Astrocyte (in vitro differentiated cells and primary cell): ENCODE measurements at places on chromosomes 13 and 19.

GRCh38 chr19:873561-874041, 14.1 kb downstream of the CFD start:
- no peak overlapping the region for H3K27ac ChIP-seq
- H3K4me1 ChIP-seq, result peaks cover 18% of the 10 kb centered on the region
- DNase-seq, result no peak
- no peak overlapping the region for H3K4me3 ChIP-seq

- no peaks in the 10 kb centered on the region for H3K4me1 ChIP-seq
- H3K36me3 ChIP-seq, result no peaks in the 10 kb centered on the region
- DNase-seq, result peak; percentile 64
Observed at GRCh38 chr13:73782450-73783449, 351.5 kb downstream of the KLF12 start.

- no peak overlapping the region for H3K4me3 ChIP-seq
- peak; percentile 16 for DNase-seq
- no peak overlapping the region for H3K27ac ChIP-seq
- H3K4me1 ChIP-seq, result peaks cover 3% of the 10 kb centered on the region
- no peaks in the 10 kb centered on the region for H3K27me3 ChIP-seq
- peaks cover 3% of the 10 kb centered on the region for H3K36me3 ChIP-seq
Observed at GRCh38 chr19:40578442-40578908, 1.8 kb downstream of the SHKBP1 start.

DNA sequence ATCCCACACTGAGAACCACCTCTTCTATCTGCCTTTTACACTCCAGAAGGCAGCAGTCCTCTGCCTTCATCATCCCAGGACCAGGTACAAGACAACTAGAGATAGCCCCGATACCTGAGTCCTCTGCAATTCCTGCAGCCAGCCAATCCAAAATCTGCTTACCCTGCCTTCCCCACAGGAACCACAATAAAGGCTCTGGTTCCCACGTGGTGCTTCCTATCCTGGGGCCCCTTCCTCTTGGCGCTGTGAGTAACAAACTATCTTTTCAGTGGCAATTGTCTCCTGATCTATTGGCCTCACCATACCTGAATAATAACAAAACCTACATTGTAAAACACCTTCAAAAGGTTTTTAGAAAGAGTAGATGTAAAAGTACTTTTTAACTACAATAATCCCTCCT, 63.1 kb downstream of the ZDHHC20 start:
- H3K4me1 ChIP-seq, result no peaks in the 10 kb centered on the region
- H3K4me3 ChIP-seq, result no peak overlapping the region
- DNase-seq, result no peak

GRCh38 chr13:60164234-60164889, 634 bp upstream of the DIAPH3 start:
- no peak for DNase-seq
- H3K36me3 ChIP-seq, result no peaks in the 10 kb centered on the region
- peak overlapping the region; percentile 94 for H3K4me3 ChIP-seq
- peak overlapping the region; percentile 99 for H3K27ac ChIP-seq

- peaks cover under 1% of the 10 kb centered on the region for H3K4me1 ChIP-seq
- H3K36me3 ChIP-seq, result no peaks in the 10 kb centered on the region
- no peak overlapping the region for H3K4me3 ChIP-seq
- peak; percentile 17 for DNase-seq
- H3K27me3 ChIP-seq, result no peaks in the 10 kb centered on the region
Observed at GRCh38 chr13:27583645-27584044, 36.7 kb downstream of the LNX2 start.

- H3K36me3 ChIP-seq, result no peaks in the 10 kb centered on the region
- H3K4me1 ChIP-seq, result no peaks in the 10 kb centered on the region
- no peak overlapping the region for H3K27ac ChIP-seq
- no peaks in the 10 kb centered on the region for H3K27me3 ChIP-seq
Observed at GRCh38 chr13:102902789-102903347, 57.0 kb downstream of the ERCC5 start.

GRCh38 chr13:66835040-66835628, 395.0 kb downstream of the PCDH9 start:
- no peak overlapping the region for H3K27ac ChIP-seq
- peak; percentile 18 for DNase-seq
- H3K36me3 ChIP-seq, result no peaks in the 10 kb centered on the region

DNA sequence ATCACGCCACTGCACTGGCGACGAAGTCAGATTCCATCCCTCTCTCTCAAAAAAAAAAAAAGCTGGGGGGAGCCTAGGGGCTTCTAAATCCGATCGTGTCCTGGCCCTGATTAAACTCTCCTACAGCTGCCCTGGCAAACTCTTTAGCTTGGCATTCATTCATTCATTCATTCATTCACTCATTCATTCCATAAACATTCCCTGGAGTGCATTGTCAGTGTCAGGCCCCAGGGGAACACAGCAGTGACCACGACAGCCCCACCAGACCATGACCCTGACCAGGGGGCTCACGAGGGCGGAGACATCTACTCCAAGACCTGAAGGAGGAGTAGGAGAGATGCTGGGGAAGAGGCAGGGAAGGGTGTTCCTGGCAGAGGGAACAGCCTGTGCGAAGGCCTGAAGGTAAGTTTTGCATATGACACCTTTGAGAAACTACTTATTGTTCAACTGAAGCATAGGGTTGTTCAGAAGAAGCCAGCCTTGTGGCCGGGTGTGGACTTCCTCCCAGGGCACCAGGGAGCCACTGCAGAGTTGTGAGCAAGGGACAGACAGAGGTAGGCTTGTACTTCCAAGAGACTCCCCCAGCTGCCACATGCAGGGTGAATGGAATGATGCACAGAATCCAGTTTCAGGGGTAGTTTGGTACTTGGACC, 24.5 kb downstream of the CEACAM16 start:
- H3K27ac ChIP-seq, result no peak overlapping the region
- peaks cover 29% of the 10 kb centered on the region for H3K4me1 ChIP-seq
- no peaks in the 10 kb centered on the region for H3K27me3 ChIP-seq
- DNase-seq, result no peak

DNA sequence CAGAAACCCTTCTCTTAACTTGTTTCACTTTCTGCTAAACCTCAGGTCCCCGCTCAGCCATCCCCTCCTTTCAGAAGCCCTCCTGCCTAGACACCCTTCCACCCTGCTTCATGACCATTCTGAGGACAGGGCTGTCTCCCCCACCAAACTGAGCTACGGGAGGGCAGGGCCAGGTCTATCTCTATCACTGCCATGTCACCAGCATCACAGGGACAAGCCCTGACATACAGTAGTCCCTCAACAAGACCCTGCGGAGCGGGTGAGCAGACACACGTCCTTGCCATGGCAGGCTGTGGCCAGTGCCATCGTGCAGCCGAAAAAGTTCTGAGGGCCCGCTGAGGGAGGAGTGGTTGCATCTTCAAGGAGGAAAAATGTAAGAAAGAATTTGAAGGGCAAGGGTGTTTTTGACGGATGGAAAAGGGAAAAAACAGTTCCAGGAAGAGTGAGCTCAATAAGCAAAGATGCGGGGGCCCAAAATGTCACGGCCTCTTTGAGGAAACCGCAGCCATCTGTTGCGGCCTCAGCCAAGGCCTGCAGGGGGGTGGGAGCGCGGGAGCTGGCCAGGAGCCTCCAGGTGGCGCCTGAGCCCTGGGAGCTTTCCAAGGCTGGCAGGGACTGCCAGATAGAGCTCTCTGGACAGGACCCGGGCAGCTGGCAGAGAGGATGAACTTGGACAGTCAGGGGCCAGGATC, 8.1 kb downstream of the PTGIR start:
- peak; percentile 68 for DNase-seq
- no peaks in the 10 kb centered on the region for H3K36me3 ChIP-seq
- no peaks in the 10 kb centered on the region for H3K27me3 ChIP-seq
- peaks cover 24% of the 10 kb centered on the region for H3K4me1 ChIP-seq

- H3K27ac ChIP-seq, result no peak overlapping the region
- no peak for DNase-seq
- H3K4me3 ChIP-seq, result no peak overlapping the region
- peaks cover 6% of the 10 kb centered on the region for H3K27me3 ChIP-seq
- H3K36me3 ChIP-seq, result no peaks in the 10 kb centered on the region
Observed at GRCh38 chr19:33673996-33674625, 52.4 kb downstream of the CHST8 start.

GRCh38 chr19:44577566-44577874, 35.8 kb upstream of the IGSF23 start:
- H3K36me3 ChIP-seq, result no peaks in the 10 kb centered on the region
- no peak overlapping the region for H3K4me3 ChIP-seq
- DNase-seq, result no peak
- H3K27me3 ChIP-seq, result no peaks in the 10 kb centered on the region
- no peak overlapping the region for H3K27ac ChIP-seq
- no peaks in the 10 kb centered on the region for H3K4me1 ChIP-seq

GRCh38 chr13:22121146-22121739, 450.4 kb downstream of the FGF9 start:
- no peak for DNase-seq
- H3K36me3 ChIP-seq, result no peaks in the 10 kb centered on the region
- no peak overlapping the region for H3K4me3 ChIP-seq

DNA sequence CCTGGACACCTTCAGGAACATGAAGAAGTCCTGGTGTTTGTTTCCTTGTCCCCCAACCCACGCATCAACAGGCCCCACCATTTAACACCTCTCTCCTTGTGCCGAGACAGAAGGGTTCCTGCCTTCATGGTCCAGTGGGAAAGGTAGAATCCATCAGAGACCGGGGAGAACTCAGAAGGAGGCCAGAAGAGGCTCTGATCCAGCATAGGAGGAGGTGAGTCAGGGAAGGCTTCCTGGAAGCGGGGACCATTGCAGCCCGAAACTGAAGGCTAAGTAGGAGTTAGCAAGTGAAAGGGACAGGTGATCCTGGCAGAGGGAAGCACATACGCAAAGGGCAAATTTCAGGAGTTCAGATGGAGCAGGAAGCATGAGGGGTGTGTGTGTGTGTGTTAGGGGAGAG, 484 bp downstream of the ICAM3 start:
- peaks cover 7% of the 10 kb centered on the region for H3K4me1 ChIP-seq
- no peak for DNase-seq
- H3K4me3 ChIP-seq, result no peak overlapping the region

- no peaks in the 10 kb centered on the region for H3K36me3 ChIP-seq
- no peaks in the 10 kb centered on the region for H3K27me3 ChIP-seq
- DNase-seq, result peak; percentile 94
- H3K27ac ChIP-seq, result peak overlapping the region; percentile 37
- no peak overlapping the region for H3K4me3 ChIP-seq
Observed at GRCh38 chr13:47673009-47673850, 327.8 kb downstream of the SUCLA2 start.

GRCh38 chr19:47363758-47364531, 14.8 kb downstream of the DHX34 start:
- H3K4me3 ChIP-seq, result no peak overlapping the region
- peaks cover 5% of the 10 kb centered on the region for H3K4me1 ChIP-seq
- DNase-seq, result no peak

DNA sequence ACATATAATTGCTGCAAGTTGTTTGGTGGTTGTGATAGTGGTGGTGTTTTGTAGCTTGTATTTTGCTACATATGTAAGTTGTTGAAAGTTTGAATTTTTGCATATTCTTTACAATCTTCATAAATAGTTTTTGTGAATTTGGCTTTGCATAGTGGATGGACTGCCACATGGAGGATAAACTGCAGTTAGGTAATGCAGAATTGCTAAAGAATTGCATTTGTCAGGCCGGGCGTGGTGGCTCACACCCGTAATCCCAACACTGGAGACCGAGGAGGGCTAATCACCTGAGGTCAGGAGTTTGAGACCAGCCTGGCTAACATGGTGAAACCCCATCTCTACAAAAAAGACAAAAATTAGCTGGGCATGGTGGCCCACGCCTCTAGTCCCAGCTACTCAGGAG, 111.9 kb downstream of the ZAR1L start:
- DNase-seq, result no peak
- no peak overlapping the region for H3K27ac ChIP-seq
- H3K4me3 ChIP-seq, result no peak overlapping the region
- no peaks in the 10 kb centered on the region for H3K27me3 ChIP-seq
- H3K4me1 ChIP-seq, result no peaks in the 10 kb centered on the region

GRCh38 chr13:112869202-112870050, 99.6 kb upstream of the MCF2L start:
- H3K27me3 ChIP-seq, result no peaks in the 10 kb centered on the region
- no peak overlapping the region for H3K4me3 ChIP-seq
- no peak for DNase-seq
- no peaks in the 10 kb centered on the region for H3K36me3 ChIP-seq
- H3K27ac ChIP-seq, result no peak overlapping the region

DNA sequence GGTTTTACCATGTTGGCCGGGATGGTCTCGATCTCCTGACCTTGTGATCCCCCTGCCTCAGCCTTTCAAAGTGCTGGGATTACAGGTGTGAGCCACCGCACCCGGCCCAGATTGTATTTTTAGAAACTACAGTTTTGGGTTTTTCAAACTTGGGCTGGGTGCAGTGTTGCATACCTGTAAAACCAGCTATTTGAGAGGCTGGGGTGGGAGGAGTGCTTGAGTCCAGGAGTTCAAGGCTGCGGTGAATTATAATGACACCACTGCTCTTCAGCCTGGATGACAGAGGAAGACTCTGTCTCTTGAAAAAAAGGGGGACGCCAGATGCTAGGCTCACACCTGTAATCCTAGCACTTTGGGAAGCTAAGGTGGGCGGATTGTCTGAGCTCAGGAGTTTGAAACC, 4.2 kb downstream of the CHAF1A start:
- H3K4me1 ChIP-seq, result peaks cover 11% of the 10 kb centered on the region
- no peak overlapping the region for H3K27ac ChIP-seq
- no peak for DNase-seq
- H3K36me3 ChIP-seq, result peaks cover 12% of the 10 kb centered on the region
- H3K27me3 ChIP-seq, result no peaks in the 10 kb centered on the region

DNA sequence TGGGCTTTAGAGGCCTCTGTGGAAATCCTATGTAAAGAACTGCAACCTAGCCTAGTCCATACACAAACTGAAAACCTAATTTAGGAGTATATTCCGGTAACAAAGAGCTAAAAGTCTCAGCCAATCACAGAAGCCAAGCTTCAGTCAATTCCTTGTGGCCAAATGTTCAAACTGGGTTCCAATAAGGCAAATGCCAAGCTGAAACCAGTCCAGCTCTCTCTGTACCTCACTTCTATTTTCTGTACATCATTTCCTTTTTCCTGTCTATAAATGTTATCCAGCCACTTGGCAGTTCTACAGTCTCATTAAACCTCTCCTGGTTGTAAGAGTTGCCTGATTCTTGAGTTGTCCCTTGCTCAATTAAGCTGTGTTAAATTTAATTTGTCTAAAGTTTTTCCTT, 31.7 kb upstream of the UBL3 start:
- peaks cover under 1% of the 10 kb centered on the region for H3K27me3 ChIP-seq
- no peak overlapping the region for H3K4me3 ChIP-seq
- no peak overlapping the region for H3K27ac ChIP-seq
- H3K36me3 ChIP-seq, result no peaks in the 10 kb centered on the region
- no peak for DNase-seq

GRCh38 chr13:26923824-26924605, 163.4 kb upstream of the GPR12 start:
- H3K36me3 ChIP-seq, result no peaks in the 10 kb centered on the region
- H3K27ac ChIP-seq, result no peak overlapping the region
- H3K4me1 ChIP-seq, result peaks cover 5% of the 10 kb centered on the region
- H3K27me3 ChIP-seq, result peaks cover 15% of the 10 kb centered on the region
- no peak overlapping the region for H3K4me3 ChIP-seq
